ENCODE measurements at places on chromosomes 12 and 14.

- DNase-seq = no peak
Measured at GRCh38 chr14:81980601-81981306, 447.1 kb upstream of the SEL1L start.

- no peak for DNase-seq
Measured at GRCh38 chr14:29804481-29805266, 123.0 kb downstream of the PRKD1 start.

- DNase-seq = no peak
Measured at GRCh38 chr14:74563586-74564159, 48.4 kb downstream of the LTBP2 start.

DNA sequence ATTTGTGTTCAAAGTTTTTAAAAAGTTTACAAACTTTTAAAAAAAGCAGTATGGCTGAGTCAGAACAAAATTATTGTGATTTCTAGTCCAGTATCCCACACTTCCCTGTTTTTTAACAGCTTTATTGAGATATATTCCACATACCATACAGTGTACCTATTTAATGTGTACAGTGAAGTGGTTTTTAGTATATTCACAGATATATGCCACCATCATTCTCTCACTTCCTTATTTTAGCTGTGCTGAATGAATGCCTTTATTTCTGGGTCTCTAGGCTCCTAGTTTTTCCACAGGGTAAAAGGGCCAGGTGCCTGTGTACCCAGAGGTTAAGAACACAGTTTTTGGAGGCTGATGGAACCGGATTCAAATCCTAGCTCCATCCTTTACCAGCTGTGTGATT lies 58.9 kb upstream of the SRSF5 start:
- DNase-seq = no peak

DNA sequence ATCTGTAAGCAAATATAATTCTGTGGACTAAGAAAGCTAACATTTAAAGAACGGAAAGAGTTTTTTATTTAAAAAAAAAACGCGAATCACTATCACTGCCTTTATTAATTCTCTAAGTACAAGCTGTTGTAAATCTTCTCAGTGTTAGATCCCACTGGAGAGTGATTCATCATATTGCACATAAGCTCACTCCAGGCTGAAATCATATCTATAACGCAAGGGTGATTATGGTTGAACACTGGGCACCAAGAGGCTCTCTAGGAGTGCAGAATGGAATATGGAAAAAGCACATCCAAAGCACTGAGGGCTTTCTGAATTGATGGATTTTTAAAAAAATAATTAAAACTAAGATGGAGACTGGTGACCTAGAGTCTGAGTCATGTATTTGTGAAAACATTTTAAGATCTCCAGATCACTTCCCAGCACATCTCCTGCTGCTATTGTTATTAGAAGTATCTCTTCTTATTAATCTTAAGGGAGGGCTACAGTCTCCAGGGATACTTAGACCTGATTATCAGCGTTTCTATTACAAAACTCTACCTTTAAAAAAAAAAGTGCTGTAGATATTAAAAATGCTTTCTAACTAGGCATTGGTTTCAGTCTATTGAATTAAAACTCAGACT lies 1106.8 kb downstream of the AACS start:
- DNase-seq = no peak

DNA sequence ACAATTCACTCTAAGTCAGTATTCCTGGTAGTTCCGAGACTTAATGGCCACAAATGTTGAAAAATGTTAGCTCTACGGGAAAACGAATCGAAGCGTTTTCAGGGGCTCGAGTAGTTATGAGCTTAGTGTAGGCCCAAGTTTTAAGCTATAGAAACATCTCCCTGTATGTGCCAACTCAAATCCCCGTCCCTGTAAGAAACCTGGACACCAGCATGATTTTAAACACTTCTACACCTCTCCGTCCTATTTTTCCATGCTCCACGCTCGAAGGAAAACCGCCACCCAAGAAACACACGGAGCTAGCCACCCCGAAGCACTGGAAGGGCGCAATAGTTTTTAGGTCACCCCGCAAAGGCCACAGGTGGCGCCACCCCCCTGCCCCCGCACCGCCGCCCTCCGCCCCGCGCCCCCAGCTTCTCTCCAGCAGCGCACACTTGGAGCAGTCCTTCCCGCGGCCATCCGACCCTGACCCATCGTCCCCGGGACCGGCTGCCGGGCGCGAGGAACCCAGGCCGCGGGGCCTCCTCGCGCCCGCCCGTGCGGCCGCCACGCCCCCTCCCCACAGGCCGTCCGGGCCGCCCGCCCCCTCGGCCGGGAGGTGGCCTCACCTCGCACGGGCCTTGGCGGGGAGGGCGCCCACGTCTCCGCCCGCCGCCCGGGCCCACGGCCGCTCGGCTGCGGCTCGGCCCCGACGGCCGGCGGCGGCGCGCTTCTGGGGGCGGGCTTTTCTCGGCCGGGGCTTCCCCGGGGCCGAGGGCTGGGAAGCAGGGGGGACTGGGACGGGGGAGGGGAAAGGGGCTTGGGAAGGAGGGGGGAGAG lies 522 bp downstream of the R3HDM2 start:
- DNase-seq = no peak

GRCh38 chr12:93825501-93825888 lies 148.3 kb downstream of the CRADD start:
- no peak for DNase-seq

GRCh38 chr12:92133795-92134637 lies 11.6 kb downstream of the BTG1 start:
- no peak for DNase-seq

GRCh38 chr12:45305907-45306306 lies 90.0 kb downstream of the ANO6 start:
- no peak for DNase-seq

GRCh38 chr12:89059721-89060541 lies 292.4 kb downstream of the DUSP6 start:
- DNase-seq = no peak

- DNase-seq = no peak
Measured at GRCh38 chr14:51304941-51305340, 64.9 kb downstream of the TMX1 start.

GRCh38 chr12:100141998-100142850 lies 450 bp downstream of the BLTP3B start:
- DNase-seq = peak; percentile 11

- DNase-seq = no peak
Measured at GRCh38 chr12:44603701-44604100, 272.4 kb downstream of the NELL2 start.

DNA sequence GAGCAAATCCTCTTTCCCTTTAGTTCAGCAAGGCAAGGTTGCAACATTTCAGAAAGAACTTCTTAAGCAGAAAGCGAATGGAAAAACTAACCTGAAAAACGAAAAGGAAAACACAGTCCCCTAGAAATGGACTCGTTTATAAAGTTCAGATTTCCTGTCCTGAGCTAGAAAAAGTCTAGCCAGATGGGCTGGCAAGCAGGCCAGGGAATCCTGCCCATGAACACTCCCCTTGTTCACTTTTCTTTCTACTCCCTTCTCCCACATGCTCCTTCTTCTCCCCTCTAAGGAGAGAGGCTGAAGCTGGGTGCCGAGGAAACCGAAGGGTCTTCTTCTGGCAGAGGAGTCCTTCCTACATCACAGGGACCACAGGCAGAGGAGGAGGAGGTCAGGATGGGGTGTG lies 27.1 kb downstream of the LTBP2 start:
- DNase-seq = no peak

- DNase-seq = no peak
Measured at GRCh38 chr12:109831365-109831764, 1.8 kb downstream of the TRPV4 start.

DNA sequence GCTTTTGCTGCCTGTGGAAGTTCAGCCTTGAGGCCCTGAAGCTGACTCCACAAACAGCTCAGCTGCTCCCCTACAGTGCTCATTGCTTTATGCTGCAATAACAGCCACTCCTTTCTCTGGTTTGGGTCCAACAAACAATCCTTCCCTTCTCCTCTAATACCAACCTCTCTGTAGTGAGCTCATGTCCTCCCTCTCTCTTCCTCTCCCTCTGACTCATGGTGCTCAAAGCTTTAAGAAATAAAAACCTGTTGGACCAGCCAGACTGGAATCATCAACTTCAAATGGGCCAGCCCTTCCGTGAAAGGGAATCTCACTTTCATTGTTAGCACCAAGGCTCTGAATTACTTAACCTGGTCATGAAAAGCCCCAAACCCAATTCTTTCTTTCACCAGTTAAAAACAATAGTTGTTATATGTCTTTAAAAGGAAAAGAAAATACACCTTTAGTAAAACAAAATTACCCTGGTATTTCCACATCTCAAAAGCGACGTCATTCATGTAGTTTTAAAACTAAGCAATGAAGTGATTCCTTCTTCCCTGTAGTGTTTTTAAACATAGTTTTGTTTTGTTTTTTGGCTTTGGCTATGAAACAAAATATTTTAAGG lies 126.4 kb downstream of the DUSP6 start:
- DNase-seq = peak; percentile 21

GRCh38 chr12:109377139-109377685 lies 29.5 kb downstream of the MYO1H start:
- DNase-seq = no peak

DNA sequence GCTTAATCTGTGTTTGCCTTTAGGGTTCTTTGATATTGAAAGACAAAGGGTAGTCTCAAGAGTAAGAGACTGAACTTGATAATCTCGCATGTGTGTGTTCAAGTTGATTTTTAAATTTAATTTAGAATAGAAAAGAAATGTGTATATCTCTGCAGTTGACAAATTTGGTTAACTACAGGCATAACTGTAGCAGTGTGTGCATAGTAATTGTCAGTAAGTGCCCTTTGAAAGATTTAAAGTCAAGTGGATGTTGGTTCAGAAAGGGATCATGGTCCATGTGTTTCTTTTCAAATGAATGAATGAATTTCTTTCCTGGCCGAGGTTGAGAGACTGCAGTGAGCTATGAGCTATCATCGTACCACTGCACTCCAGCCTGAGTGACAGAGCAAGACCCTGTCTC lies 49.9 kb upstream of the DYRK2 start:
- no peak for DNase-seq

DNA sequence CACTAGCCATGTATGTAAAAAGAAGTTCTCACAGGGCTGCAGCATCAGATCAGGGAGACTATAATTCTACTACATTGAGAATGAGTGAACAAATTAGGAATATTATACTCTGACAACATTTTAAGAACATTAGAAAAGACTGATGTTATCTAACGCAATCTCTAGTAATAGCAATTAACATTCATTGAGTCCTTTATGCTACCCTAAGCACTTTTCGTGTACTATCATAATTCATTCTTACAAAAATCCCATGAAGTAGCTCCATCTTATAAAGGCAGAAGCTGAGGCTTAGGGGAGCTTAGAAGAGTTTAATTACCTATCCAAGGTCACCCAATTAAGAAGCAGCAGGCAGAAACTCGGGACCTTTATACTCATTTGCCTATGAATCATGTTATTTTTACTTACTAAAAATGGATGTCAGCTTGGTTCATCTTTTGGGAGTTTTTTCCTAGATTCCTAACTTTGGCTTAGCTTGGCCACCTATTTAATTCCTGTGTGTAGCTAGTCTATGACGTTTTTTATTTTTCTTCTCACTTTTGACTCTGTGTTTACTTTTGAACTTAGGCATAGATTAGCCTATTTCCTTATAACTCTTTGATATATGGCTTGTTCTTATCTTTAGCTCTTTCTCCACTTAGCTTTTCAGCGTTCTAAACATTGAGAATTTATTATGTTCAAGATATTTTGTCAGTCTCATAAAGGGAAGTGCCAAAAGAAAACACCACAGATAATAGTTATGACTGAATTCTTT lies 333.5 kb upstream of the DCN start:
- DNase-seq = no peak

GRCh38 chr12:132399092-132400010 lies 70.0 kb upstream of the GALNT9 start:
- DNase-seq = no peak

- DNase-seq = no peak
Measured at GRCh38 chr12:21631367-21631766, 26.3 kb downstream of the LDHB start.

DNA sequence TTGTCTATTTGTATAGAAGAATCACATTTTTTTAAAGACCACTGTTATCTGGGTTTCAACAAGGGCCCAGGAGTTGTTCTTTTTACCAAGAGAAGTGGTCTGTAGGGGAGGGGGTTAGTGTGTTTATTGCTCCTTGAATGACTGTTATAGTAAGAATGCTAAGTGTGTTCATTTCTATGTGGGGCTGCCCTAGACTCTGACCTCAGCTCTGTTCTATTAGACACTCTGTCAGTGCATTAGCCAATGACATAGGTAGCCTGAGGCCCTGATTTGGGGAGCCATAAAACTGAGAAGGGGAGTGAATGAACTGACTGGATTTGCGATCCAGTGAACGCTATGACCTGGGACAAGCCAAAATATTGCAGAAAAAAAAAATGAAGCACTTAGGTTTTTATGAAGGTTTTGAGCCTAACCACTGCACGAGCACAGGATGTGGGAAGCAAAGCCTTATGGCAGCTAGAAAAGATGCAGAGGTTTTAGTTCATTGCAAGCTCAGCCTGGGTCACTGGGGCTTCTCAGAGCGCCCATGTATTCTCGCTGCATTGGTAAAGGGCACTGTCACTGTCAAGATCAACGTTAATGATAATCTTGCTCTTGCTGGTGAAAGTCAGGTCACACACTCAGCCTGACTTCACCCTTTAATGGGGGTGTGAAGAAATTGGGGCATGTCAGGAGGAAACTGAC lies 63.8 kb downstream of the PRKCH start:
- no peak for DNase-seq

GRCh38 chr14:49971156-49972130 lies 78.6 kb downstream of the ARF6 start:
- DNase-seq = no peak

- DNase-seq = no peak
Measured at GRCh38 chr14:75904311-75904710, 77.5 kb downstream of the TGFB3 start.

- DNase-seq = no peak
Measured at GRCh38 chr12:116332705-116333380, 55.4 kb upstream of the MED13L start.

- DNase-seq = no peak
Measured at GRCh38 chr12:14890701-14891100, 5.0 kb upstream of the MGP start.

DNA sequence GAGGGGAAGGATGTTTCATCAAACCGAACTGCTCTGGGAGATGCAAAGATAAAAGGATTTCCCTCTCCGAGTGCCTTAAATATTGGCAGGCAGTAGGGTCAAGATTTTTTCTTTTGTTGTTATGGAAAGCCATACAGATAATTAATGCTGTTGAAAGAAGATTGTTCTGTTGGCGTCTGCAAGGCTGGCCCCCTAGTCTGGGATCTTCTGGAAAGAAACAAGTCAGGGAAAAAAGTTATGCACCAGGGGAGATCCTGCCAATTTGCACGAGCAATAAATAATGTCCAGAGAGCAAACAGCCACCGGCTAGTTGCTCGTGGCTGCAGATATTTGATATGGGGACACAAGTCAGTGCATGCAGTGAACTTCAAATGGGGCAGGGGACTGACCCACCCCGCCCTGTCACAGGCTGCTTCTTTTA lies 202.1 kb upstream of the MYL2 start:
- no peak for DNase-seq

DNA sequence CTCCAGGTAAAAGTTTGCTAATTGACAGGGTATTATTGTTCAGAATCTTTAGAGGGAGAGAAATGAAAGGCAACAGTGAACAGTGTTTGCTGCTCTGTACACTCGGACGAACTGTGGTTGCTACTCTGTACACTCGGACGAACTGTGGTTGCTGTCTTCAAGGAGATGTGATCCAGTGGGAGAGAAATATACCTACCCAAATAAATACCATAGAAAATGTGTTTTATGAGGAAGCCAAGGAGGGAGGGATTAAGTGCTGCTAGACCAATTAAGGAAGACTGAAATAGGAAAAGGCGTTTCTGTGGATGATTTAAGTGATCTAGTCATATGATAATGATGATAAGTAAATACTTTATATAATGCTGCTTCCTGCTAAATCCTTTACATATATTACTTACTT lies 2.7 kb downstream of the STK38L start:
- no peak for DNase-seq

Measured in stimulated activated CD4-positive, alpha-beta T cell treated with anti-CD3 and anti-CD28 coated beads, Interleukin-15, amount 100 ng/mL, for 48 hours (primary cell).